Left colon (tissue), 2 donors: ENCODE measurements at places on chromosomes 5 and 9. TPM values are rescaled to one million over a fixed set of nuclear protein-coding genes. Genes with fewer than 3 reads are reported as not detected.

DNA sequence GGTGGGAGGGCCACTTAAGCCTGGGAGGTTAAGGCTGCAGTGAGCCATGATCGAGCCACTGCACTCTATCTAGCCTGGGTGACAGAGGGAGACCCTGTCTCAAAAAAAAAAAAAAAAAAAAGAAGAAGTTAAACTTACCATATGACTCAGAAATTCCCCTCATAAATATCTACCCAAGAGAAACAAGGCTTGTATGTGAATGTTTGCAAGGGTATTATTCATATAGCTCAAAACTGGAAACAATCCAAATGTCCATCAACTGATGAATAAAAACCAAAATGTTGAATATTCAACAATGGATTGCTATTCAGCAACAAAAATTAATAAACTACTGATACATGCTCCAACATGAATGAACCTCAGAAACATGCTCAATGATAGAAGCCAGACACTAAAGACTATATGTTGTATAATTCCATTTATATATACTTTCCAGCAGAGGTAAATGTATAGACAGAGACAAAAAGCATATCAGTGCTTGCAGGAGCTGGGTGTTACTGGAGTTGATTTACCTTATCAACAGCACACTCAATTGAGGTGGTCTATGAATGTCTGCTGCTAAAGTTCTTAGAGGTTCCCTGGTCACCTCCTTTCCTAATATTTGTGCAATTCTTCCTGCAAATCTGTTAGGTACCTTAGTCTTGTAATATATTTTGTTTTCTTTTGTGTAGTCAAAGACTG lies 5.3 kb upstream of the SREK1 start:
- DNase-seq, result no peak

- DNase-seq, result no peak
These were observed 34.9 kb downstream of the MTMR12 start for GRCh38 chr5:32277798-32278197.

- DNase-seq, result peak; percentile 93
These were observed at the start of gene B4GALT1 for GRCh38 chr9:33167084-33167971. B4GALT1 (minus strand) TSS chr9:33167336; CDS start chr9:33167169, 167 bp downstream.

GRCh38 chr9:23431459-23431858 lies 394.6 kb downstream of the ELAVL2 start:
- DNase-seq, result no peak

DNA sequence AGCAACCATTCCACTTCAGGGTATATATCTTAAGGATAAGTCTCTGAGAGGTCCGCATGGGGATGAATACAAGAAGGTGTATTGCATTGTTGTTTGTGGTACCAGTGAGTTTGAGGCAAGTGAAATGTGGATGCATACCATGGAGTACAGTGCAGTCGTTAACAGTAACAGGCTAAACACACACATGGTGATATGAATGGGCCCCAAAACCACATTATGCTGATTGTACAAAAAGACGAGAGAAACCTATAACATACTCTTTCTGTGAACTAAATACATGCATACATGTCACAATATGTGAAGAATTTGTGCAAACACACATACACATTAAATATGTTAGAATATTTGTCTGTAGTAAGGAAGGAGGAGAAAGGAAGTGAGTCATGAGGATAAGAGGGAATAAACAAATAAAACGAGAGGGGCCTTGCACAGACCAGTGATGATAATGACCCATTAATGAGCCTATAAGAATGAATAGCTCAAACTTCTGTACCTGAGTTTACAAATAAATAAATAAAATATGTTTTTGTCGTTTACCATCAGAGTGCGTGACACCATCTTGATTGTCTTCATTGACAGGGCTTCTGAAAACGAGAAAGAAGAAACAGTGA lies 66.5 kb upstream of the RICTOR start:
- DNase-seq, result no peak

GRCh38 chr5:139181835-139182452 lies 16.2 kb downstream of the SIL1 start:
- DNase-seq, result no peak

GRCh38 chr9:135830496-135830895 lies 76.8 kb downstream of the CAMSAP1 start:
- DNase-seq, result no peak

DNA sequence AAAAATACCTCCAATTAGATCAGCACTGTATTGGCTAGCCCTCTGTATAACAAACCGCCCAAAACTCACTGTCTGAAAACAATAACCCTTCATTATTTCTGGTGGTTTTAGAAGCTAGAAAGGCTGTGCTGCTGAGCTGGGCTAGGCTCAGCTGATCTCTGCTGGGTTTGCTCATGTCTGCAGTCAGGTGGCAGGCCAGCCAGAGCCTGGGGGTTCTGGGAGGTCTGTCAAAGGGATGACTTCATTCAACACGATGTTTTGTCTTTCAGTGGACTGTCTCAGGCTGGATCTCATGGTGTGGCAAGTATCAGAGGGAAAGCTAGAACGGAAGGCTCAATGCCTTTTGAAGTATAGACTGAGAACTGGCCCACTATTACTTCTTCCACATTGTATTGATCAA lies 335.1 kb upstream of the DMAC1 start:
- no peak for DNase-seq

- no peak for DNase-seq
These were observed 1382.8 kb upstream of the CDH9 start for GRCh38 chr5:28421141-28421540.

- peak; percentile 29 for DNase-seq
These were observed 13.8 kb upstream of the PUM3 start for GRCh38 chr9:2857564-2858198.

DNA sequence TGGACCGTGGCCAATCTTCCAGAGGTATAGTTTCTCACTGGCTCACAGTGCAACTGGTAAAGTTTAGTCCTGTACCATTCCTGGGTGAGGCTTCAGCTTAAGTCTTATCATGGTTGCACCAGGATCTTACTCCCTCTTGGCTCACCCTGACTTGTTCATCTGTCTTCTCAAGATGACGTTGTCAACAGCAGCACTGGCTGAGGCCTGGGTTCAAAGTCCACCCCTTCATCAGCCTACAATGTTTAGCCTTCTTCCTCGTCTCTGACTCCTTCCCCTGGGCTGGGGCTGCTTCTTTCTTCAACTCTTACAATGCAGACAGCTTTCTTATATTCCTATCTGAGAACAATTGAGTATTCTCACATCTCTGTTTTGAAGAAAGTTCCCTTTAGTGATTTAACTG lies 311.1 kb upstream of the CLINT1 start:
- peak; percentile 60 for DNase-seq

Gene NKD2
- 1.6 TPM for total RNA-seq

GRCh38 chr9:81861644-81862043 lies 66.6 kb upstream of the SPATA31D4 start:
- DNase-seq, result no peak

GRCh38 chr9:93589688-93590087 lies 13.3 kb downstream of the PHF2 start:
- DNase-seq, result no peak

DNA sequence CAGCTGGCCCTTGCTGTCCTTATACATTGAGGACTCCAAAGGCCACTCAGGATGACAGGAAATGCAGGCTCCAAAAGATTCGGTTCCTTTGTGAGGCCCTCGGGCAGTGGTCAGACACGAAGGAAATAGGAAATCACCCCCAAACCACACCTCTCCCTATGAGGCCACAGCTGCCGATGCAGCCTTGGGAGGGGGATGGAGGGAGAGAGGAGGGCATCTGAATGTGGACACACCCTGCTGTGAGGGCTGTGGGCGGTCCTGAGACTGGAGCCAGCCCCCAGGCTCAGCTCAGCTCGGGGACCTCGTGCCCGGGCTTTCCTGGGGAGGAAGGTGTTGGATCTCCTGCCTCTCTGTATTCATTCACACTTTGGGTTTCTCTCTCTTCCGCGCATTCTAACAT lies 2.7 kb upstream of the CLPTM1L start:
- DNase-seq, result no peak

GRCh38 chr9:114779352-114779845 lies 26.4 kb downstream of the TNFSF15 start:
- peak; percentile 92 for DNase-seq

GRCh38 chr5:82151204-82151603 lies 127.0 kb downstream of the RPS23 start:
- DNase-seq, result no peak

Gene GMCL2
- total RNA-seq, result not detected

- DNase-seq, result no peak
These were observed 14.1 kb upstream of the RAPGEF6 start for GRCh38 chr5:131649161-131649560.

DNA sequence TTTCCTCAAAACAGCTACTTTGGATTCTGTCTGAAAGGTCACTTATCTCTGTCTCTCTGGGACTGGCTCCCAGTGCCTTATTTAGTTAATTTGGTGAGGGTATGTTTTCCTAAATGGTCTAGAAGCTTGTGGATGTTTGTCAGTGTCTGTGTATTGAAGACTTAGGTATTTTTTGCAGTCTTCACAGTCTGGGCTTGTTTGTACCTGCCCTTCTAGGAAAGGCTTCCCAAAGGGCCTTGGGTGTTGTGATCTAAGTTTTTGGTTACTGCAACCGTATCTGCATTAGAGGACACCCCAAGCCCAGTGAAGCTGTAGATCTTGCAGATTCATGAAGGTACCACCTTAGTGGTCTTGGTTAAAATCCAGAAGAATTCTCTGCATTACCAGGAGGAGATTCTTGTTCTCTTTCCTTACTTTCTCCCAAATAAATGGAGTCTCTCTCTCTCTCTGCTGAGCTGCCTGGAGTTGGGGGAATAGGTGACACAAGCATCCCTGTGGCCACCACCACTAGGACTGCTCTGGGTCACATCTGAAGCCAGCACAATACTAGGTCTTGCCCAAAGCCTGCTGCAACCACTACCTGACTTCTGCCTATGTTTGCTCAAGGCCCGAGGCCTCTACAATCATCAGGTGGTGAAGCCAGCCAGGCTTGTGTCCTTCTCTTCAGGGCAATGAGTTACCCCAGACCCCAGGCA lies 17.8 kb upstream of the CCNB1 start:
- no peak for DNase-seq

DNA sequence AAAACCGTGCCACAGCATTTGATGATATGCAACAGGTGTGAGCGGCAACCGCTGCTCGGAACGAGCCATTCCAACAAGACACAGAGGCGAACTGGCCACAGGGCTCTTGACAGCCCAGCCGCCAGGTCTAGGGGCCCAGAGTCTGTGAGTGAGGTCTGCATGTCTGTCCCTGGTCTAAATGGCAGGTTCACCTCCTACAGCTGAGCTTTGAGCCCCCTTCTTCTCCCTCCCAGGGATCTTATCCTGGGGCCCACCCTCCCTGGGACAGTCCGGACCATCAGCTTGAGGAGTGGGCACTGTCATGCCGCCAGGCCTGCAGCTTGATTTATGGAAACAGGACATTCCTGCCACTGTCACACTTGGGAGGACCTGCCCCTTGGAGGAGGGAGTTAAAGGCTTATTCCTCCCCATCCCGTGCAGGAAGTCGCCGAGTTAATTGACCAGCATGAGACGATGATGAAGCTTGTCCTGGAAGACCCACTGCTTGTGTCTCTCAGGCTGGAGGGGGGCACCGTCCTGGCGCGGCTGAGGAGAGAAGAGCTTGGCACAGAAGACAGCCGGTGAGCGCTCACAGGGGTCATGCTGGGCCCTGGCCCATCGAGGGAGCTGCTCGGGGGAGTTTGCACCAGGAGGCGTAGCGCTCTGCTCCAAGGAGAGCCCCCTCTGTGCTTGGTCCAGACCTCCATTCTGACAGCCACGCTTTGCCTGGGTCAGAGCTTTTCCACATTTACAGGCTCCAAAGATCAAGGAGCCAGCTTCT lies 35.5 kb upstream of the LRRC14B start:
- no peak for DNase-seq

Gene SLC23A1
- 4.8 TPM for total RNA-seq
